ENCODE measurements at places on chromosomes 2 and 18.

GRCh38 chr2:113084249-113085000 lies 16.7 kb downstream of the IL1F10 start:
- DNase-seq = no peak

- DNase-seq = peak; percentile 59
These were observed 53.2 kb downstream of the SH3BP4 start for GRCh38 chr2:235005023-235005422.

DNA sequence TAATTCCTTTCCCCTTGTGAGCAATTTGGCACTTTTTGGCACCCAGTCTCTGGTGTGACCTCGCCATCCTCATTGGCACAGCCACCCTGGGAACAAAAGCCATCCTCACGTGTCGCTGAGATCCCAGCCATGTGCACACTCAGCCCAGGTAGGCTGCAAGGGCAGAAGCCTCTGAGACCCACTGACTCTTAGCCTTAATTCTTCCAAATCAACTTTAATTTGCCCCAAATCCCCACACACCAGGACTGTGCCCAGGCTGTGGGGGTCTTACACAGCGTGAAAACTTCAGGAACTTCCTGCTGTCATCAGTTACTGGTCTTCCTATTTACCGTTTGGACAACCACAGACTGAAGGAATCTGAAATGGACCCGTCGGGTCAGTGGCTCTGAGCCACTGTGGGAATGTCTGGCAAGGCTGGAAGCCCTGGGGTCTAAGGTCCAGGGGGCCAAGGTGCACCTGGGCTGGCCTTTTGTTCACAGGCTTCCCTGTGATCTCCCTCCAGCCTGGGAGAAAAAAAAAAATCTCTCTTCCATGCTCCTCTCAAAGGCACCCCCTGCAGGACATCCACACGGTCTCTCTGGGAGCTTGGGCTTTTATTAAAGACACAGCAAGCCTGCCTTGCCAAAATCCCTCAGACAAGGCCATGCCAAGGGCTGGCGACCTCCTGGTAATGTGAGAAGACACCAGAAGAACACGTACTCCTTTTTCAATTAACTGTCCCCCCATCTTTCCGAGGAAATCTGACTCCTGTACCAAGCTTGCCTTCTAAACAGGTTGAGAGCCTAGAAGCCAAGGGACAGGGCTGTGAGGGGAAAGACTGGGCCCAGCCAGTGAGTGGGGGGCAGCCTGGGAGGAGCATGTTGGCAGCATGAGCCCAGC lies 42.1 kb upstream of the LAPTM4A start:
- peak; percentile 51 for DNase-seq

- no peak for DNase-seq
These were observed 52.9 kb upstream of the NABP1 start for GRCh38 chr2:191625016-191625415.
